ENCODE measurements at places on chromosomes 3 and 15. TPM values are rescaled to one million over a fixed set of nuclear protein-coding genes. Genes with fewer than 3 reads are reported as not detected.

DNA sequence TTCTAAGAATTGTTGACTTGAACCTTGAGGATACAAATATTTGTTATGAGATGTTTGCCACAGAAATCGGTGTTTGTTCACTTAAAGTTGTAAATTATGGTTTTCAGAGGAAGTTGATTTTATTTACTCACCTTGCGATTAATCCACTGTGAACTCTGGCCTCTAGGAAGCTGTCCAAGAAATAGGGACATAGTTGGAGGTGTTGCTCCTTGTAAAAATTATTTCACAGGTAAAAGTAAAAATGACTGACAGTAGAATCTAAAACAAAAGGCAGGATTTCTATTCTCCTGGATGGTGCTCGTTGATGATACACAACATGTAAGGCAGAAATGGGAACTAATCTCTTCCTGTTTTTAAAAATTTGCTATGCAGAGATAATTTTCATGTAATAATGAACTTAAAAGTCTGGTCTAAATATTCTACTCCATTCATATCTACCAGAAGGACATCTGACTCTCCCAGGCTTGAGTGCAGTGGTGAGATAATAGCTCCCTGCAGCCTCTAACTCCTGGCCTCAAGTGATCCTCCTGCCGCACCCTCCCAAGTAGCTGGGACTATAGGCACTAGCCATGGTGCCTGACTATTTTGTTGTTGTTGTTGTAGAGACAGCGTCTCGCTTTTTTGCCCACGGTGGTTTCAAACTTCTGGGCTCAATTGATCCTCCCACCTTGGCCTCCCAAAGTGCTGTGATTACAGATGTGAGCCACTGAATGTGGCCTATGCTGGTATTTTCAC, 17.1 kb upstream of the LZTFL1 start:
- no peak overlapping the region for H3K27ac ChIP-seq
- H3K36me3 ChIP-seq, result no peaks in the 10 kb centered on the region
- no peaks in the 10 kb centered on the region for H3K27me3 ChIP-seq
- H3K4me1 ChIP-seq, result no peaks in the 10 kb centered on the region
- no peak overlapping the region for H3K4me3 ChIP-seq

Gene C2CD4A
- total RNA-seq, result not detected

Gene SCG3
- total RNA-seq, result not detected

DNA sequence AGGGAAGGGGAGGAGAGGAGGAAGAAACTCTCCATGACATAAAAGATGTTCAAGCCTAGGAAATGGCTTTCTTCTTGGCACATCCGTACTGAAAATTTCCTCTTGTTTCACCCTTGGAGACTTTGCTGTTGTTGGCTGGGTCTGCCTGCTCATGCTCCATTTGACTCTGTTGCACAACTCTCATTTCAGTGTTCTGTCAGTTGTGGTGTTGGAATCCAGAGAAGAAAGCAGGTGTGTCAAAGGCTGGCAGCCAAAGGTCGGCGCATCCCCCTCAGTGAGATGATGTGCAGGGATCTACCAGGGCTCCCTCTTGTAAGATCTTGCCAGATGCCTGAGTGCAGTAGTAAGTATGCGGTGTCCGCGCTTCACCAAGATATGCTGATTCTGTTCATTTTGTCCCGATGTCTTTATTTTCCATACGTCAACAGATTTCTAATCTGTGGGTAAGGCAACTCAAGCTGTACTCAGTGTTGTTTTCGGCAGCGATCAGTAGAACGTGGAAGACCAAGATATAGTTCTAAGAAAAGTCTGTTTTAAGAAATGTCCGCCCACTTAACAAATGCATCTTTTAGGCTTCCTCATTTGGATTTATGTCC, 265.2 kb upstream of the GOLGA6L4 start:
- H3K27me3 ChIP-seq, result no peaks in the 10 kb centered on the region
- DNase-seq, result no peak
- H3K36me3 ChIP-seq, result no peaks in the 10 kb centered on the region

Gene HGD
- total RNA-seq, result 0.89 TPM

Gene RHCG
- total RNA-seq, result not detected

Gene REC114
- not detected for total RNA-seq

DNA sequence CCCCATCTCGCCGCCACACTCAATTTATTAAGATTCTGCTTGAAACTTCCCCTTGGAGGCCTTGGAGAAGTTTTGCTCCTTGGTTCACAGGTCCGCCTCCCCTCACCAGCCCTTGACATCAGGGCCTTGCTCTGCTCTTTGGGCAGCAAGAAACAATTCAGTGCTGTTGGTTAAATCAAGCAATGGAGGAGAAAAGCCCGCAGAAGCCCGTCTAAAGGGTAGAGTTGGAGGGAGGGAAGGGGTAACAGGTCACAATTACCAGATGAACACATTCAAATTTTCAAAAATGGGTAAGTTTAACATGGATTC, 429 bp downstream of the PARP9 start:
- DNase-seq, result no peak
- peak overlapping the region; percentile 99 for H3K27ac ChIP-seq
- H3K4me3 ChIP-seq, result peak overlapping the region; percentile 69
- H3K27me3 ChIP-seq, result no peaks in the 10 kb centered on the region

Gene FANCI
- 5.8 TPM for total RNA-seq

DNA sequence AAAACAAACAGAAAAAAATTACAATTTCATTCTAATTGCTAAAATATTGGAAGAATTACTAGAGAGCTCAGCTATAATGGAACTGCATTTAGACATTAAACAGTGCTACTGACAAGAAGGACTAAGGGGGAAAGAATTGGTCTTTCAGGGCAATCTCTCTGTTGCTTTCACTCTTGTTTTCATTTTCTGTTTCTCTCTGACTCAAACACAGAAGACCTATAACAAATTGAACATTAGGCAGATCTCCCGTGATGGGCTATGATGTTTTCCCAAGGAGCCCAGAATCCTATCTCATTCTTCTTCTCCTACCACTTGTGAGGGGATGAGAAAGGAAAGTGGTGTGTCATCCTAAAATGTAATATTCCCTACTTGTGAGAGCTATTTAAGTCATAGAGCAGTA, 358.0 kb upstream of the TGFBR2 start:
- no peaks in the 10 kb centered on the region for H3K36me3 ChIP-seq
- H3K27me3 ChIP-seq, result no peaks in the 10 kb centered on the region
- no peaks in the 10 kb centered on the region for H3K4me1 ChIP-seq
- H3K4me3 ChIP-seq, result no peak overlapping the region

GRCh38 chr15:39672666-39673065, 91.8 kb downstream of the THBS1 start:
- H3K4me3 ChIP-seq, result no peak overlapping the region
- no peaks in the 10 kb centered on the region for H3K4me1 ChIP-seq
- no peak for DNase-seq
- no peak overlapping the region for H3K27ac ChIP-seq

DNA sequence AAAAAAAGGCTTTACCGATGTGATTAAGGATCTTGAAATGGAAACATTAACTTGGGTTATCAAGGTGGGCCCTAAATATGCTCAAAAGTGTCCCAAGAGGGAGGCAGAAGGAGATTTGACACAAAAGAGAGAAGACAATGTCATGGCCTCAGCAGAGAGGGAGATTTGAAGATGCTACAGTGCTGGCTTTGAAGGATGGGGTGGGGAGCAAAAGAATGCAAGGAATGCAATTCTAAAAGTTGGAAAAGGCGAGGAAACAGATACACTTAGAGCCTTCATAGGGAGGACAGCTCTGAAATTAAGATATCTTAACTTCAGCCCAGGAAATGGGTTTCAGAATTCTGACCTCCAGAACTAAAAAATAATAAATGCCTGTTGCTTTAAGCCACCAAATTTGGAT, 314.5 kb upstream of the CCDC54 start:
- no peaks in the 10 kb centered on the region for H3K36me3 ChIP-seq
- H3K4me1 ChIP-seq, result no peaks in the 10 kb centered on the region
- no peak for DNase-seq
- H3K27me3 ChIP-seq, result no peaks in the 10 kb centered on the region
- H3K27ac ChIP-seq, result no peak overlapping the region

GRCh38 chr15:62109982-62110851, 43.4 kb downstream of the C2CD4A start:
- H3K27me3 ChIP-seq, result no peaks in the 10 kb centered on the region
- H3K27ac ChIP-seq, result no peak overlapping the region
- peaks cover 7% of the 10 kb centered on the region for H3K4me1 ChIP-seq
- H3K4me3 ChIP-seq, result no peak overlapping the region

DNA sequence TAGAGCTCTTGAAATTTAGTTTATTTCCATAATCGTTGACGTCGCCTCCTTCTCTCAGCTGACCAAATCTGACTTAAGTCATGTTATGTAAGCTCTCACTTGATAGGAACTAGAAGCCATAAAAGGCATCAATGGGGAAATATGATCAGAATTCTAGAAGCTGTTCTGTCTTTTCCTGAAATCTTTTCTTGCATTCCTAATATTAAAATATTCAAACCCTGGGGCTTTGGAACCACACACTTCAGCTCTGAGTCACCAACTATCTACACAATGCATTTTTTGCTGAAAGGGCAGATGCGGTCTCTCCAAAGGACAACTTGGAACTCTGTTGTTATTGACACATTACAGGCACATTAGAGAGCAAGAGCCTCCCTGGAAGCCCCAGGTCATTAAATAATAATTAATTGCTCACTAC, 91.3 kb downstream of the LARS2 start:
- H3K27me3 ChIP-seq, result no peaks in the 10 kb centered on the region
- no peak overlapping the region for H3K27ac ChIP-seq
- no peak for DNase-seq
- no peaks in the 10 kb centered on the region for H3K4me1 ChIP-seq
- no peak overlapping the region for H3K4me3 ChIP-seq

Gene MYZAP
- total RNA-seq, result 22.0 TPM

GRCh38 chr15:37135225-37135624, 34.9 kb upstream of the MEIS2 start:
- DNase-seq, result no peak
- no peaks in the 10 kb centered on the region for H3K27me3 ChIP-seq
- no peak overlapping the region for H3K27ac ChIP-seq

DNA sequence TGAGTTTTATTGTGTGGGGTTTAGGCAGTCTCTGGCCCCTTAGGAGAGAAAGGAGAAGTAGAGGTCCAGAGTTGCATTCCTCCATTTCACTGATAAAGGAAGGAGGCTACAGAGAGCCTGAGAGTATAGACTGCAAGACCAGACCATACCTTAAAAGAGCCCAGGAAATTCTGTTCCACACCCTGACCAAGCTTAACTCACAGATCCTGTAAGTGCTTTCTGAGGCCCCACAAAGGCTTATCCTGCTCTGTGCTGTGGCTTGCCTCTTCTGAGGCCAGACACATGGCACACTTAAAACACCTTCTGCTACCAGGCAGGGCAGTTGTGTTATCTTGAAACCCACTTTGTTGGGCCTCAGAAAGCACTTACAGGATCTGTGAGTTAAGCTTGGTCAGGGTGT, 39.2 kb upstream of the LEKR1 start:
- H3K4me3 ChIP-seq, result no peak overlapping the region
- no peak for DNase-seq
- no peaks in the 10 kb centered on the region for H3K4me1 ChIP-seq
- no peak overlapping the region for H3K27ac ChIP-seq
- H3K27me3 ChIP-seq, result no peaks in the 10 kb centered on the region
- H3K36me3 ChIP-seq, result no peaks in the 10 kb centered on the region

DNA sequence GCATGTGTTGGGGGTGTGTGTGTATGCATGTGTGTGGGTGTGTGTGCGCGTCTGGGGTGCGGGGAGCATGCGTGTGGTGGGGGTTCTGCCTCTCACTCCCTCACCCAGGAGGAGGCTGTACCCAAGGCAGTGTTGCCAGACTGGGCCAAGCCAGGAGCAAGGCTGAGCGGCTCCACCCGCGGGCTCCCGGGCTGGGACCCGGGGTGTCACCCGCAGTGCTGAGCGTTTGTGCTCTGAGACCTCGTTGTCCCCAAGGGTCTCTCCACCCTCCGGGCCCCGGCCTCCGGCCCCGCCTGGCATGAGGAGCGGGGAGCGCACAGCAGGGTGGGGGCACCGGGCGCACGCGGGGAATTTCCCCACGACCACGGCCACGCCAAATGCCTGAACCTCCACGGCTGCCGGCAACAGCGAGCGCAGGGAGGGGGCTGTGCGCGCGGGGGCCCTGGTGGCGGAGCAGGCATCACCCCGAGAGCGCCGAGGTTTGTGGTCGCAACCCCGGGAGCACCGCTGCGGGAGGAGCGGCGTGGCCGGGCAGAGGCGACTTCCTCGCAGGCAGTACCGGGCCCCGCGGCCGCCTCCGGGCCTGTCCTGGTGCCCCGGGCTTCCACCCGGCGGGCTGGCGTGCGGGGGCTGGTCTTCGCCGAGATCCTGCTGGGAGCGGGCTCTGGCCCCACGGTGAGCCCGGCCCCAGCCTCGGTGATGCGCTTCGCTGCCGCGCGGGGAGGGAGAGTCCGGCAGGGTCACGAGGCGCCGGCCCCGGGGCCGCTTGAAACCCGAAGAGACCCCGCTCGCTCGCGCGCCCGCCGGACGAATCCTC, 7.4 kb upstream of the OCA2 start:
- H3K27ac ChIP-seq, result no peak overlapping the region
- DNase-seq, result no peak
- H3K36me3 ChIP-seq, result no peaks in the 10 kb centered on the region

GRCh38 chr3:191985691-191986090, 524.7 kb downstream of the PYDC2 start:
- no peaks in the 10 kb centered on the region for H3K4me1 ChIP-seq
- H3K27ac ChIP-seq, result no peak overlapping the region
- no peak overlapping the region for H3K4me3 ChIP-seq
- H3K36me3 ChIP-seq, result no peaks in the 10 kb centered on the region
- H3K27me3 ChIP-seq, result no peaks in the 10 kb centered on the region

DNA sequence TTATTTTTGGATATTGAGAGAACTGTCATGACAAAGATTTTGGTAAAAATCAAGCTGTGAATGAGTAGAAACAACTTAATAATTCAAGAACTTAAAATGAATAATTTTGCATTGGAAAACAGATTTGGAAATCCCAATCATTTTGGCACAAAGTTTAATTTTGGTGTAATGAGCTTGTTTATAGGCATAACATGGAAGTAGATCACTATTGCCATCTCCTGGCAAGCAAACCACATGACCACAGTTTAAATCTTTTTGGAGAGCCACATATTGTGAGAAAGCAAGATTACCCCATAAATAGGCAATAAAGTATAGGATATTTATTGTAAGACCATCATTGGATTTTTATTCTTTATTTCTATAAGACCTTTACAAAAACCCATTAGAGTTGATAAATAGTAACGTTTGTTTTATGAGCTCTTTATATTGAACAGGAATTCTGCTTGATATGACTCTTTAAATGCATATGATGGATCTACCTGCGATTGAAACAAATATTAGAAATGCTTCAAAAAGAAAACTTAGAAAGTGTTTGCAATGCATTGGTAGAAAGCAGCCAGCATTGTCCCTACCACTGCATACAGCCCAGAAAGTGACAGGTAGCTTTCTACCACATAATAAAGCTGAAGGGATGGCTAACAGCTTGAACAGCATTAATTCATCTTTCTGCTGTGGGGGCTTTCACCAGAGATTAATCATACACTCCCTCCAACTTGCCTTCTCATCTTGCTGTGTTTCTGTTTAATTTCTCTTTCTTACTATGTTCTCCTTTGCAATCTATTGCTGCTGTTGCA, 766.8 kb downstream of the TBL1XR1 start:
- no peak for DNase-seq
- no peaks in the 10 kb centered on the region for H3K4me1 ChIP-seq
- H3K27ac ChIP-seq, result no peak overlapping the region
- no peaks in the 10 kb centered on the region for H3K36me3 ChIP-seq

Data from upper lobe of left lung (tissue), 6 donors.